ENCODE measurements at places on chromosomes 6 and 20. TPM values are rescaled to one million over a fixed set of nuclear protein-coding genes. Genes with fewer than 3 reads are reported as not detected.

Gene POM121L2
- not detected for total RNA-seq

Gene TGM3
- total RNA-seq, result not detected

Gene PRPH2
- total RNA-seq, result 1.6 TPM

Gene KIAA0408
- total RNA-seq, result 3.7 TPM

Gene METTL24
- total RNA-seq, result 4.2 TPM

Gene CLPSL2
- not detected for total RNA-seq

Gene APOBEC2
- 118 TPM for total RNA-seq

Gene REM1
- 2.8 TPM for total RNA-seq

DNA sequence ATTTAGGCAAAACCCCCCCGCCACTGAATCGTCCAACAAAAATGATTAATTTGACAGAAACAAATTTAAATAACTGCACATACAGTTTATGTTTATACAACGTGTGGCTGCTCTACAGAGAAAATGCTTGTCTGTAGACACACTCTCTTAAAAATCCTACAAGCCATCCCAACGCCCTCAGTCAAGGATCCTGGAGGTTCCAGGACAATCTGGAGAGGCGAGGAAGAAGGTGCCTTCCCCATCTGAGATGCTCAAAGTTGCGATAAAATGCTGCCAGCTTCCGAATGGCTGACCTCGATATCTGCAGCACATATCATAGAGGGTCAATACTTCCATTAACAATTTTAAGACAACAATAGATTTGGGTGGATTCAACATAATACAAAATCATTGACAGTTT, 25.3 kb downstream of the ZNF217 start:
- DNase-seq, result no peak

DNA sequence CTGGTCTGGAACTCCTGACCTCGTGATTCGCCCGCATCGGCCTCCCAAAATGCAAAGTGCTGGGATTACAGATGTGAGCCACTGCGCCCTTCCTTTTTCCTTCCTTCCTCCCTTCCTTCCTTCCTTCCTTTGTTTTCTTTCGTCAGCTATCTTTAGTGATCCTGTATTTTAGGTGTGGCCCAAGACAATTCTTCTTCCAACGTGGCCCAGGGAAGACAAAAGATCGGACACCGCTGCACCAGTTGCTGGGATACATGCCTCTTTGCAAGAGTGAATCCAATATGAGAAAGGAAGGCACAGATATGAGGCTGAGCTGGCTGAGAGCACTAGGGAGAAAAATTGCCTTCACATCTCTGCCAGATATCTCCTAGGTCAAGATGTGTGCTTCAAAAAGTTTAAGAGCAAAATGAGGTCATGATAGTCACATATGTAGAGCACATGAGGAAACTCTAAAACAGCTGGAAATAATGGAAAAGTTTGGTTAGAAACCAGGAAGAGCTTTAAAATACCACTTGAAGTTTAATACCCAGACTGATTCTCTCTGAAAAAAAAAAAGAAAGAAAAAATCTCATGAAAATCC, 41.8 kb downstream of the OR2B2 start:
- DNase-seq, result no peak

DNA sequence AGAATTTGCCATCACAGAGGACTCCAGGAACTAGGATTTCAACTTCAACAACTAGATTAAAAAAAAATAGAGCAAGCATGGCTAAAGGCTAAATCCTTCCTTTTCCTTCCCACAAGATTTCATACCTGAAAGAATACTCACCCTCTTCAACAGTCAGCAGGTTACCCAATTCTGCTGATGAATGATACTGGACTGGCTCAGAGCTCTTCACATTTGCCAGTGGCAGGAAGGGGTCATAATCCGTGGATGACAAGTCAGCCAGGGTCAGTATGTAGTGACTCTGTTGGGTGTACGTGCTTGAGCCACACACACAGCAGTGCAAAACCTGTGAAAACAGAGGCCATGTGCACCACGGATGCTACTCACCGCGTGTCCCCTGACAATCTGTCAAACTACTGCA, 152.9 kb downstream of the INSM1 start:
- no peak for DNase-seq

DNA sequence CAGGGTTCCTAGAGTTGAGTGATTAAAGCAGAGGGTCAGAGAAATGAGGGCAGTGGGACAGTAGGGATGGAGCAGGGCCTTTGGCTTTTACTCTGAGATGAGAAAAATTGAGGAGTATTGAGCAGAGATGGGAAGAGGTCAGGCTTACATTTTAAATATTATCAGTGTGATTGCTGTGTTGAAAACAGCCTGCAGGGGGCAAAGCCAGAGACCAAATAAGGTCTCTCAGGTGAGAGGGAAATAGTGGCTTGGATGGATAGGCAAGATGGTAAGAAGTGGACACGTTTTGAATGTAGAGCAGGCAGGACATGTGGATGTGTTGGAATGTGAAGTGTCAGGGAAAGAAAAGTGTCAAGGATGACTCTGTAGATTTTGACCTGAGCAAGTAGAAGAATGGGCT, 105.0 kb upstream of the MAP3K7 start:
- no peak for DNase-seq

GRCh38 chr20:34022151-34022838, 28.6 kb downstream of the RALY start:
- no peak for DNase-seq

- DNase-seq, result no peak
These were observed 17.5 kb downstream of the KIF25 start for GRCh38 chr6:168015009-168015408.

- DNase-seq, result no peak
These were observed 127.6 kb downstream of the MAP3K7 start for GRCh38 chr6:90459225-90459758.

- DNase-seq, result no peak
These were observed 53.2 kb downstream of the RFPL4B start for GRCh38 chr6:112400282-112400681.

- no peak for DNase-seq
These were observed 665.1 kb downstream of the RNF144B start for GRCh38 chr6:19052219-19052618.

DNA sequence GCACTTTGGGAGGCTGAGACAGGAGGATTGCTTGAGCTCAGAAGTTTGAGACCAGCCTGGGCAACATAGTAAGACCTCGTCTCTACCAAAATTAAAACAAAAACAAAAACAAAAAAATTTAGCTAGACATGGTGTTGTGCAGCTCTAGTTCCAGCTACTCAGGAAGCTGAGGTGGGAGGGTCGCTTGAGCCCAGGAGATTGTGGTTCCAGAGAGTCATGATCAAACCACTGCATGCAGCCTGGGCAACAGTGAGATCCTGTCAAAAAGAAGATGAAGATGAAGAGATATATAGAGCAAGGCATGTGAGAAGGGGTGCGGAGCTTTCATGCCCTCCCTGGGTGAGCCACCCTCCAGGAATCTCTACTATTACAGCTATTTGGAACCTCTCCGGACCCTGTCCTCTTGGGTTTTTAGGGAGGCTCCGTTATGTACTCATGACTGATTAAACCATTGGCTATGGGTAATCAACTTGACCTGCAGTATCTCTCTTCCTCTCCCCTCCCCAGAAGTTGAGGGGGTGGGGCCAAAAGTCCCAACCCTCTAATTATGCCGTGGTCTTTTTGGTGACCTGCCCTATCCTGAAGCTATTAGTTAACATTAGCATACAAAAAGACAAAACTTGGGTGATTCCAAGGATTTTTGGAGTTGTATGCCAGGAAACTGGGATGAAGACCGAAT, 9.0 kb downstream of the POLH start:
- DNase-seq, result no peak

DNA sequence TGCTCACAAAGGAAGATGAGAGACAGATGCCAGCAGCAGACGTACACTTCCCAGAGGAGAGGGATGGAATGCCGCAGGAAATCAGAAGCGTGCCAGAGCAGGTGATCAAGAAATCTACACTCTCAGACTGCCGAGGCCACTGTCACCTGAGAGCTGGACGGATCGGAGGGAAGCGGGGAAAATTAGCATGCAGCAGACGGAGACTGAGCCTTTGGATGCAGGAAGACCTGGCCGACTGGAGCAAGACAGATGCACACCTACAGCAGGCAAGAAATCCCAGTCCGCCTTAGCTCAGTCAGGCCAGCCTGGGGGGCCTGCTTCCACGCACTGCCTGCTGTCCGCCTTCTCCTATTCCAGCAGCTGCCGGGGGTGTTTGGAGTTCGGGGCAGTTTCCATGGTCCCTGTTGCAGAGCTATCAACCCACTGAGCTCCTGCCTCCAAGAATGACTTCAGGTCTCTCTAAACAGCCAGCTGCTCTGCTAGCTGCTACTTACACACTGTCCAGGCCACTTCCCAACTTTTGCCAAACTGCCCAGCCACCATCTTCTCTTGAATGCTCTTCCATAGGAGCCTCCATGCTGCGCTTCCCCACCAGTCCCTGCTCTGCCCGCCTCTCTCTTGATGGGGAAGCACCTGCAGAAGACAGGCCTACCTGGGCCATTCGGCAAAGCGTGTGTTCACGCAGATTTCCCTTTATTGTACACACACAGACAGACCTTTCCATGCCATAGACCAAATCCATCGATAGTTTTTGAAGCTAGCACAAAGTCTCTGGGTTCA, 368.5 kb downstream of the ZFAND3 start:
- no peak for DNase-seq

GRCh38 chr6:151885234-151885633, 77.8 kb downstream of the ESR1 start:
- DNase-seq, result no peak

- no peak for DNase-seq
These were observed 293.5 kb upstream of the FERMT1 start for GRCh38 chr20:6416371-6416770.

GRCh38 chr6:106087548-106088325, 1.6 kb downstream of the PRDM1 start:
- DNase-seq, result no peak

DNA sequence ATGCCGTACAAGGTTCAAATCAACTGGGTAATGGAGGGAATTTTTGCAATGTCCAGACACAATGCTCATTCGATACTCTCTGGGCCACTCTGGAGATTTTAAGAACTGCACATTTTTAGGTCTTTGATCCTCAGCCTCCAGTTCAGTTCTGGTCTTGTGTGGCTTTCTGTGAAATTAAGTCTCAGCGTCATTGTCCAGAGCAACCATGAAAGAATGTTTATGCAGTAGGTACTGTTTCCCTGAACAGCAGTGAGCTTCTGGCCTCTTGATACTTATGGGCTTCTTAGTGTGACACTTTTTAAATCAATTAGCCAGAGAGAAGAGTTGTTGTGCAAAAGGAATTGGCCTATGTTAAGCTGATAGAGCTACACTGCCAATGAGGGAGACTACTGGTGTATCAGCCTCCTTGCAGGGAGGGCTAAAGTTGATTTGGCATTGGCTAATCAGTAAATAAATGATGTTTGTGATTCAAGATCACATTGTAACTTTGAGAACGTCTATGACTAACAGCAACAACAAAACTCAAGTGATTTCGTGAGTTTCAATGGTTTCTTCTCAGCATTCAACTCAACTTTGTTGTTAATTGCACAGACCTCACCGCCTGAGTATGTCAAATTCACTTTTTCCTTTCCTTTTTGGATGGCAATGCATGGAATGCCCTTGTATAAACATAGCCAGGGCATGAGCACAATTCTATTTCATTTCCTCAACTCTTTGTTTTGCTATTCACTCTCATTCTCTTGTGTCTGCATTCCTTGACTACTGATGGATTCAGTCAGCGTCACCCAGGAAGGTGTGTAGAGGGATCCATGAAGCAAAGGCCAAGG, 85.1 kb downstream of the GJA1 start:
- DNase-seq, result no peak

- DNase-seq, result no peak
These were observed 52.2 kb upstream of the HSF2 start for GRCh38 chr6:122347280-122347679.

- no peak for DNase-seq
These were observed 2.6 kb downstream of the TDRD6 start for GRCh38 chr6:46690141-46690755.

Measured in right cardiac atrium (tissue), 5 donors.